ENCODE measurements at places on chromosomes 4 and X. TPM values are rescaled to one million over a fixed set of nuclear protein-coding genes. Genes with fewer than 3 reads are reported as not detected.

STATH gene
- not detected for total RNA-seq

GRCh38 chr4:1285151-1285789 lies 4.4 kb upstream of the MAEA start:
- no peak for DNase-seq

DNA sequence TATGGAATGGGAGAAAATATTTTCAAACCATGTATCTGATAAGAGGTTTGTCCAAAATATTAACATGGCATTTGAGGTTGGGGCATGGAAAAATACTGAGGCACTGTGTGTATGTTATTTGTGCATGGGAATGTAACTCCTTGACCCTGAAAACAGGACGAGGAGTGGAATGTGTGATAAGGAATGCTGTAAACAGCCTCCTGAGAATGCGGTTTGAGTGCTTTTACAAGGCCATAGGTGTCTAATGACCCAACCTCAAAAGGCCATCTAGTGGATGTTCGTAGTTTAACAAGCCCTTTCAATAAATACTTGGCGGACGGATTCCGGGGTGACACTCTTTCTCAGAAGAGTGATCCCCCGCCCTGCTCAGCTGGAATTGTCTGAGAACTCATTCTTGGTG lies 162.9 kb upstream of the USP9X start:
- peak; percentile 56 for DNase-seq

GRCh38 chr4:78544678-78545077 lies 6.9 kb upstream of the ANXA3 start:
- no peak for DNase-seq

DNA sequence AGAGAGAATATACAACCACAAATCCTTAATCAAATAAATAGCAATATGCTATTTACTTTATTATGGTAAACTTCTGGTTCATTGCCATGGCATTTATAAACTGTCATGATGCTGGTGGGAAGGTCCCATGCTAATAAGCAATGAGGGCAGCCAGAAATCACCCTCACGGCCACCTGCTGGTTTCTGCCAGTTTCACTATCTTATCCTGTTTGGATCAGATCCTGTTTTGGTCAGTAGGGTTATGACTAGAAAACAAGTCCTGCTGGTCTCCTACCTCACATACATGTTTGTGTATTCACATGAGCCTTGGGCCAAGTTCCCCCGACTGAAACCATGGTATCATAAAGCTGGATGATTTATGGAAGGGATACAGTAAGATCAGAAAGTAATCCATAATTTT lies 28.1 kb downstream of the XAGE5 start:
- no peak for DNase-seq

IGSF1 gene
- total RNA-seq = 0.79 TPM
